AG04450 (cell line): ENCODE measurements at places on chromosomes 16 and 17. TPM values are rescaled to one million over a fixed set of nuclear protein-coding genes. Genes with fewer than 3 reads are reported as not detected.

GRCh38 chr17:66002063-66002585 lies 189.8 kb downstream of the CEP112 start:
- no peak for DNase-seq

DNA sequence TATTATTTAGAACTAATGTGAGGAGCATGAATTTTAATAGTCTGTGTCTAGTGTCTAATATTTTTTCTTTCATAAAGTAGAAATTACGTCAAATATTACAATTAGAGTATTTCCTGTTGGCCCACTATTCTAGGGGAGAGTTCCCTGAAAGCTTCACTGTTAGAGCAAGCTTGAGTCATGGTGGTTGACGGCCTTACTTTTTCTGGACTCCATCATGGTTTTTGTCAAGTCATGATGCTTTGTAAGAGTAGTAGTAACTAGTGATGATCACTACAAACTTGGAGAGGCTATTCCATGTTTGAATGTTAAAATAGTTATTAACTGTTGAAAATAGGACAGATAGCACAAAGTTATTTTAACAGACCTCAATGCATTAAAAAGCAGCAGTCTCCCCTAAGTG lies 1.7 kb downstream of the PSMD11 start:
- DNase-seq, result no peak

GRCh38 chr17:77768248-77768852 lies 190.2 kb upstream of the TNRC6C start:
- no peak for DNase-seq

DHRS11 gene
- 4.9 and 5.4 TPM in 2 replicates for polyA plus RNA-seq

DNA sequence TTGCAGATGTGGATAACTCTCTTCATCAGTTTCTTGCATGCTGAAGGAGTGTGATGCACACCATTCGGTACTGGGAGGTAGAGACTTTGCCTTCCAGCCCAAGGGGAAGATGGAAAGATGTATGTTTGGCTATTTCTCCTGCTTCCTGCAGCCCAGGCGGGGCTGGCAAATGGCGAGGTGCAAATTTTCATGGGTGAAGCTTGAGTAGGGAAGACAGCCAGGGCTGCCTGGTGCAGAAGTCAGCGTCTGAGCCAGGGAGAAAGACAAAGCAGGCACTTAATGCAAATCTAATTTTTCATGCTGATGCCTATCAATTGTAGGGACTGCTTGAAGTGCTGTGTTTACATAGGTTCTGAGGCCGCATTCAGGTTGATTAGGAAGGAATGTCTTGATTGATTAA lies 384.7 kb upstream of the EEF2KMT start:
- DNase-seq, result no peak

SP6 gene
- polyA plus RNA-seq, result 0.04 and 0.05 TPM in 2 replicates

CCL1 gene
- polyA plus RNA-seq, result not detected in 2 replicates

DNA sequence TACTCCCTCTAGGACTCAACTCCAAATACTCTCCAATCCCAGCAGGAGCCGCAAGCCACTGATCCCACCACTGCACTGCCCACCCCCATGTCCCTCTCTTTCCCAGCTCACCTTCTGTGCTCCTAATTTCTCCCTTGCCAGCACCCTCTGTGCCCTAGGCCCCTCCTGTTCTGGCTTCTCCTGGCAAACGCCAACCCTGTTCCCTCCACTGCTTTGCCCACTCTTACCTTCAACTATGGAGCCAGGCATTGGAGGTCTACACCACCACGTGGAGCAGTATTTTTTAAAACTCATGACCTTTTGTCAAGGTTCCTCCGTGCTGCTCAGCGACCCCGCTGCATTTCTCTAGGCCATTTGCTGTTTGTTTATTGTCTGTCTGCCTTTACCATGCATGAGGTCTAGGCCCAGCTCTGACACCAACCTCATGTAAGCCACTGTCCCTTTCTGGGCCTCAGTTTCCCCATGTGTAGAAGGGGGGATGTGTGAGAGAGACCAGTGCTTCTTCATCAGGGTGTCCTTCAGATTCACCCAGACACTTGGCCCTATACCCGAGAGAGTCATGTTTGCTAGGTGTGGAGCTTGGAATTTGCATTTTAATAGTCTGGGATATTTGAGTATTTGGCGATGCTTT lies 4.6 kb downstream of the CCDC102A start:
- DNase-seq, result no peak
